ENCODE measurements at places on chromosomes 13 and 19.

GRCh38 chr13:43980587-43980986 is 100.9 kb downstream of the LACC1 start:
- no peak for DNase-seq

DNA sequence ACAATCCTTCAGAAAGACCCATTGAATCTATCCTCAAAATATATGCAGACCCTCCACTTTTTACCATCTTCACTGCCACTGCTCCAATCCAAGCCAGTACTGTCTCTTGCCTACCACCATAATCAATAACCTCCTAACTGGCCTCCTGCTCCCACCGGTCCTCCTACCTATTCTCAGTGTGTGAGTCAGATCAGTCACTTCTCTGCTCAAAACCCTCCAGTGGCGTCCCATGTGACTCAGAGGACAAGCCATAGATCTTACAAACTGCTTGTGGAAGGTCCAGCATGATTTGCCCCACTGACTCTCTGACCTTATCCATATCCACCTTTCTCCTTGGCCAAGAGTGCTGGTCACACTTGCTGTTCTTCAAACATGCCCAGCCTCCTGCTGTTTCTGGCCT is 23.4 kb upstream of the MBNL2 start:
- DNase-seq, result no peak

DNA sequence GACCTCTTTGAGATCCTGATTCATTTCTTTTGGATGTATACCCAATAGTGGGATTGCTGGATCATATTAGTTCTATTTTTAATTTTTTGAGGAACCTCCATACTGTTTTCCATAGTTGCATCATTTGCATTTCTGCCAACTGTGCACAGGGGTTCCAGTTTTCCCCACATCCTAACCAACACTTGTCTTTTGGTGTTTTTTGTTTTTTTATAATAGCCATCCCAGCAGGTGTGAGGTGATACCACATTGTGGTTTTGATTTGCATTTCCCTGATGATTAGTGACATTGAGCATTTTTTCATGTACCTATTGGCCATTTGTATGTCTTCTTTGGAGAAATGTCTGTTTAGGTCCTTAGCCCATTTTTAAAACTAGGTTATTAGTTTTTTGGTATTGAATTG is 18.8 kb upstream of the GPR183 start:
- DNase-seq, result no peak

- no peak for DNase-seq
Measured at GRCh38 chr13:67990868-67991267, 760.7 kb upstream of the PCDH9 start.

DNA sequence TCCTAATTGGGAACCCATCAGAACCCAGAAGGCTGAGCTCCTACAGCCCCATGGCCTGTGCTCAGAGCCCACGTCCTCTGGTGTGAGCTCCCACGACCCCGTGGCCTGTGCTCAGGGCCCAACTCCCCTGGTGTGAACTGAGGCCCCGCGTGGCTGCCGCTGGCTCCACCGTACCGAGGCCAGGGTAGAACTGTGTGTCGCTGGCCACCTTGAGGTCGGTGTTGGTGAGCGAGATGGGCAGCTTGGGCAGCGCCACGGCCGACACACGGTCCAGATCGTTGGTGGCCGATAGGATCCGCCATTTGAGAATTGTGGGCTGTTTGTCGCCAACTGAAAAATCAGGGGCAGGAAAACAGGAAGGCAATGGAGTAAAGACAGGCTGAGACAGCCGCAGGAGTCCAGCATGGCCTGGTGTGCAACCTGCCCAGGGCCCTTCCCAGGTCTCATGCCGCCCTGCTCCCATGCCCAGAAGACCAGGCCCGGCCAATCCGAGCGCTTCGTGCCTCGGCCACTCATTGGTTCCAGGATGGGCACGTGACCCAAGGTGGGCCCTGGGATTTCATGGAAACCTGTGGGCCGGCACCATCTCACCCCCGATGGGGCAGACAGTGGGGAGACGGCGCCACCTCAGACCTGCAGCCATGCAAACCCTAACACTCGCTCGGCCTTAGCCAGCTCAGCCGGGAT is 11.5 kb downstream of the MED16 start:
- DNase-seq, result no peak

GRCh38 chr19:42352301-42353259 is 27.1 kb downstream of the MEGF8 start:
- no peak for DNase-seq

GRCh38 chr13:80082396-80083080 is 258.4 kb downstream of the SPRY2 start:
- no peak for DNase-seq

GRCh38 chr13:91889641-91890040 is 491.2 kb downstream of the GPC5 start:
- DNase-seq, result no peak

DNA sequence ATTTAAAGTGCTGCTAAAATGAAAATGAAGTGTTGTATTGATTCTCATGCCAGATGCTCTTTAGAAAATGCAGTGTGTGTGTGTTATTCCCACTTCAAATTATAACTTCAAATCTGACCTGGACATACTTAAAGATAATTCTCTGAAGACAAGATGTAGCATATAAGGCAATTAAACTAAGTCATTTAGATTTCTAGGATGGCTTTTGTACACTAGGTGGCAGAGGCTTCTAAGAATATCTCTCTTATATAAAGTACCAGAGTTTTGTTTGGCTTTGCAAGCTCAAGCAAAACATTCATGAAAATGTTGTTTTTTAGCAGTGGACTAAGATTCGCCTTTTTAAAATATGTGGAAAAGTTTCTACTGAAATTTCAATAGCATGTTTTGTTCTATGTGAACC is 407.2 kb downstream of the GPC5 start:
- no peak for DNase-seq

GRCh38 chr13:59979589-59979988 is 184.1 kb downstream of the DIAPH3 start:
- no peak for DNase-seq

GRCh38 chr13:66087269-66087710 is 1142.8 kb downstream of the PCDH9 start:
- no peak for DNase-seq

DNA sequence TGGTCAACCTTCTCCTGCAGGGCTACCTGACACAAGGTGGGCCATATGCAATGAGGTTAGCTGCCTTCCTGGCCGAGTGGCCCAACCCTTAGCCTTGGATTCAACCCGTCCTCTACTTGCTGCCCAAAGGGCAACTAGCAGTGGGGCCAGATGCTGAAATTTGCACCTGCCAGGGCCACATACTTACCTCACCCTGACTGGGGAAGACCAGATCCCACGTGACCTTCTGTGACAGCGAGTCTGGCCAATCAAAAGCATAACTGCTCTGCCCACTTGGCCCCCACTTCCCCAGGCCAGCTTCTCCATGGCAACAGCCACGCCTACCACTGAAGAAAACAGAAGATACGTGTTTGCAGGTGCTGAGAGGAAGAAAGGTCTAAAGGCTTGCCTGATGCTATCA is 10.9 kb downstream of the PEG3 start:
- no peak for DNase-seq

- DNase-seq, result no peak
Measured at GRCh38 chr19:2428321-2428690, 920 bp upstream of the TIMM13 start.

DNA sequence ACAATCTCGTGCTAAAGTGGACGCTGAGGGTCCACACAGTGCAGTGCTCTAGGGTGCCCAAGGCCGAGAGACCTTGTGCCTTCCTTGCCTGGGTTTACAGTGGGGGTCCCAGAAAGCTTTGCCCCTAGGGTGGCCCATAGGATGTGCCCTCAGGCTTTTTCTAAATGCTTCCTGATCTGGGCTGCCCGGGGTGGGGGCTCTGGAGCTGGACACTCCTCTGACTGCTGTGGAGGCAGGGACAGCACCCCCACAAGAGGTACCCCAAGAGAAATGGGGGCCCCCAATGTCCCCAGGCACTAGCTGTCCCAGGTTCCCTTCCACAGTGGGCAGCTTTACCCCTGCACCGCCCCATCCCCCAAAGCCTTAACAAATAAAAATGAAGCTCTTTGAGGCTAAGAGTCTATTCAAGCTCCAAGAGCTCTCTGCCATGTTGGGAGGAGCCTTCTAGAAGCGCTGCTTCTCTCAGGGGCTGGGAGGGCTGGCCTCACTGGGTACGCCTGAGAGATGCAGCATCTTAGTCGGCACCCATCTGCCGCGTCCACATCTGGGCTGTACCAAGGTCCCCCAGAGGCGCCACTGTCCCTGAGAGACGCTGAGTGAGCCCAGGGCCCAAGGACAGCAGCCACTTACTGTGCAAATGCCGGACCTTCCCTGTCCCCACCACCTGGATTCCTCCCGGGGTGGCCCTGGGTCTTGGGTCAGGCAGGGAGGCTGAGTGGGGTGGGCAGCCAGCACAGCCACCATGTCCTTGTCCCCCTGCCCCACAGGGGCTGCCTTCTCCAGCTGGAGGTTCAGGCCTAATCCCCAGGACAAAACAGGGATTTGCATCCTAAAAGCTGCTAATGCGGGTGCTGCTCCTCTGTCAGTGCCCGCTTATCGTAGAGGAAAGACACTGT is 27.4 kb downstream of the CEBPA start:
- DNase-seq, result no peak

GRCh38 chr13:114148521-114148855 is 16.1 kb upstream of the RASA3 start:
- DNase-seq, result no peak

DNA sequence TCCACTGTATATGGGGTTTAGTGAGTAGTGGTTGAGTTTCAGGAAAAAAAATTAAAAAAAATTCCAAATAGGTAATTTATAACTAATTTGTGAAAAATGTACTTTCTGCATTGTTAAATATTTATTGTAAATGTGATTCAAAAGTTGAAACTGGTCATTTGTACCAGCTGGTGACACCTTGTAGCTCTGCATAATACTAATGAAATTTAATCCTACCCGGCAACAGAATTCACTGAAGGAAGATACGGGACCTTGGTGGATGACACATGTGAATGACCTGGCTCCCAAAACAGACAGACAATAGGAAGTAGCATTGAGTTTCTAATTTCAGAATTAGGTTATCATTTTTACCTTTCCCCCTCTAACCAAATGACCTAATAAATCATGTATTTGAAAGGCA is 73.8 kb downstream of the SLITRK6 start:
- no peak for DNase-seq

DNA sequence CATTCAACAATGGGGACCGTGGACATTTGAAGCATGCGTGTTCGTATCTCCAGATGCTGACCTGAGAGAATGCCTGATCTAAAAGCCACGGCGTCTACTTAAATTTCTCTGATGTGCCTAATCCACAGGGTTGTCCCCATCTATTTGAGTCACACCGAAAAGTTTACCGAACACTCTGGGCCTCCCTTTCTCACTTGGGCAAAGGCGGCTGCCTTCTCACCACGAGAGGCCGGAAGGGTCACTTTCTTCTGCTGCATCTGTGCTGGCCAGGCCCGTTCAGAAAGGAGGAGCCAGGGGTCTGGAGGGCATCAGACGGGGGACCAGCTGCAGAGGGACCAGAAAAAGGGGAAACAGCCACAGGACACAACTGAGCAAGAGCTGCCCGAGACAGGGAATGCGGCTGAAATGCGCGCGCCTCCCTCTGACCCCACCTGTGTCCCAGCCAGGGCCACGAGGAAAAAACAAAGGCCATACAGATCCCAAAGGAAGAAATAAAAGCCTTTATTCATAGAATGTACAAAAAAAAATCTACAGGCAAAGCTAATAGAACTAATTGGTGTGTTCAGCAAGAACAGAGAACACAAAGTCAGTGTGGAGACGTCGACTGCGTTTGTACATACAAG is 71.3 kb upstream of the C13orf46 start:
- DNase-seq, result no peak

DNA sequence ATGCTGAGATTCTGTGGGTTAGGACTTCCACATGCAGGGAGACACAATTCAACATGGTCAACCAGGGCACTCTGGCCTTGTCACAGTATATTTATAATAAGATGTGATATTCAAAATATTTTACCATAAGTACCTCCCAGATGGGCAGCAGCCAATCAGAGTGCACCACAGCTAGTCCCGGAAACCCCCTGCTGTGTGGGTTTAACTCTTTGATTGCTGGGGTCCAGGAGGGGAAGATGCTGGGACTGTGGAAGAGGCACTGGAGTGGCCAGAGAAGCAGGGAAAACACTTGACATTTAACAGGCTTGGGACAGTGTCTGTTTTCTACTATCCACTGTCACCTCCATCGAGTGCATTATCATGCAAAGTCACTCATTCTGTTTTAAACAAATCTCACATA is 99.0 kb downstream of the MBNL2 start:
- no peak for DNase-seq

DNA sequence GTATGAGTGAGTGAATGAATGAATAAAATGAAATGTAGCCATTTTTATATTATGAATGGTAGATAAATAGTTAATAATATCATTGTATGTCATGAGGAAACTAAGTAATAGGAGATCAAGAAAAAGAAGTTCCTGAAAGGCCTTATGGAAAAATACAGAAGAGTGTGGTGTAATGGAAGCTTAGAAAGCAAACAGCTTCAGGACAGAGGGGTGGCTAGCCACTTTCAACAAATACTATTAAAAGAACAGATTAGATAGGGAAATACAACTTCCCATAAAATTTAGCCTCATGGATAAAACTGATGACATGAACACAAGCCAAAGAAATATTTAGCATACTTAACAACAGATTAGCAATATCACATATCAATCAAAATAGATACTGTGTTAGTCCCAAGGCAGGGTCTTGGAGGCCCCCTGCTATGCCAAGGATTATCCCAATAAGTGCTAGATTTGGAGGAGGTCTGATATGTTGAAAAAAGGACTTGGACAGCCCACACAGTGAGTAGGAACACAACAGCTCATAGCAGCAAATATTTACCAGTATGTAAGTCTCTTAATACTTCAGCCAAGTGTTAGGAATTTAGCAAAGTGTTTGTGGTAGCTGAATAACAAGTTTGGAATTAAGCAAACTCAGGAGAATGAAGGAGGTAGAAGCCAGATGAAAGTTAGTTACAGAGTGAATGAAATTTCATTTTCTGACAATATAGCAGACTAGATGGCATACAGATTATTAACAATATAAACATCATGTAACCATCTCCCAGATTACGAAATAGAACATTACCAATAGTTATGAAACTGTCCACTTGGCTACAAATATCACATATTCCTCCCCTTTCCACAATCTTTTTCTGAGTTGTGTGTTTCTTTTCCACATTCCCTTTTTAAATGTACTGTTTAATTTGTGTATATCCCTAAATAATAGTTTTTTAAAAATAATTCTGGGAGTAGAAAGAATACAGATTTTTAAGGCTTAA is 1632.0 kb downstream of the PCDH9 start:
- no peak for DNase-seq

All from cortex of kidney (tissue), 1 donor.